ENCODE measurements at places on chromosomes 6 and 20. TPM values are rescaled to one million over a fixed set of nuclear protein-coding genes. Genes with fewer than 3 reads are reported as not detected.

Gene GGT7
- 18.3 TPM for total RNA-seq

Gene PLEKHG1
- not detected for total RNA-seq

Gene PDCD2
- 276 TPM for total RNA-seq

- DNase-seq, result no peak
Observed at GRCh38 chr6:120938876-120939472, 395.3 kb downstream of the TBC1D32 start.

DNA sequence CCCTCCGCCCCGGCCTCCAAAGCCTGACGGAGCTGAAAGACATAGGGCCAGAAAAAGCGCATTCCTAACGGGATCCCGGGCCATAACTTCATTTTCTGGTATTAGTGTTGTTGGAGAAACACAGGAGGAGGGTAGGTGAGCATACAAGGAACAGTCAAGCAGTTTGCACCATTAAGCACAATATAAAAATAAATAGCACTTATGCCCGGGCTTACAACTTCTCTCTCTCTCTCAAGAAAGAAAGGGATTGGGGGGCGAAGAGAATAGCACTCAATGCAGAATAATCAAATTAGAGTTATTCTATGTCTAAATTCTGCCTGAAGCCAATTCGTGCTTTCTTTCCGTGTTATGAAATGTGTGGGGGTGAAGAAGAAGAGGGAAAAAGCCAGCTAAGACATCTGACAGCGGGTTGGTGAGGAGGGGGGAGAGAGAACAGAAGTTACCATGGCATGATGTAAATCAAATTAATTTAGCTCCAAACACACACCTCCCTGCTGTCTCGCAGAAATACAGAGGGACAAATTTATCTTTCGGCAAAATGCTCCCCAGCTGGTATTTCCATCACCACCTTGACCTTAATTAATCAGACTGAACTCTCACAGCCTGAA is 508 bp upstream of the METTL24 start:
- no peak for DNase-seq

All from K562 (cell line).